T-cell (primary cell): ENCODE measurements at places on chromosomes 2 and 18.

- H3K27me3 ChIP-seq, result peaks cover 3% of the 10 kb centered on the region
- no peak overlapping the region for H3K27ac ChIP-seq
- H3K4me3 ChIP-seq, result no peak overlapping the region
- no peak for DNase-seq
- no peaks in the 10 kb centered on the region for H3K36me3 ChIP-seq
Measured at GRCh38 chr18:4004183-4004829, 450.8 kb downstream of the DLGAP1 start.

- H3K27me3 ChIP-seq, result no peaks in the 10 kb centered on the region
- H3K4me3 ChIP-seq, result no peak overlapping the region
- peaks cover 31% of the 10 kb centered on the region for H3K4me1 ChIP-seq
- no peaks in the 10 kb centered on the region for H3K36me3 ChIP-seq
Measured at GRCh38 chr2:176826356-176826755, 386.2 kb upstream of the HNRNPA3 start.

DNA sequence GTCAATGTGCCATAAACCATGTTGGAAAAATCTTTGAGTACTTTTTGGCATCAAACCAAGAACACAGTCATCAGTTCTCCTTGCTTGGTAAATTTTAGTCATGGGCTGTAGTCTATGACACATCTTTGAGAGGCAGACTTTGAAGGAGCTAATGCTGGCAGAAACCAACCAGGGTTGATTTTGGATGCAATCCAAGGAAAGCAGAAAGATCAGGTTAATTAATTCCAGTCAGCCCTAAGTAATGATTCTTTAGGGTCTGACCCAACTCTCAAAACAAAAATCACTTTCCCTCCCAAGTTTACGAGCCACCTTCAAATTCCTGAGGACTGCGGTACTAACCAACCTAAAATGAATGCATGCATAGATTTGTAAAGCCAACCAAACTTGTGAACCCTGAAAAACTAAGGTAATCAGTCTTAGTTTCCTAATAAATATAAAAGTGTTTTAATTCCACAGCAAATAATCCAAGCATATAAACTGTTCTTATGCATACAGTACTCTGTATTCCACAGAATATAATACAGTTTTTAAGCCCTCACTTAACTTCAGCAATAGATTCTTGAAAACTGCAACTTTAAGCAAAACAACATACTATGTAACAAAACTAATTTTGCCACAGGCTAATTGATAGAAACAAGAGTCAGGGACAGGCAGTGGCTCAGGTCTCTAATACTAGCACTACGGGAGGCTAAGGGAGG is 22.0 kb downstream of the AP1S3 start:
- DNase-seq, result no peak
- H3K4me3 ChIP-seq, result no peak overlapping the region
- no peaks in the 10 kb centered on the region for H3K27me3 ChIP-seq
- no peaks in the 10 kb centered on the region for H3K36me3 ChIP-seq
- H3K4me1 ChIP-seq, result no peaks in the 10 kb centered on the region
- no peak overlapping the region for H3K27ac ChIP-seq

DNA sequence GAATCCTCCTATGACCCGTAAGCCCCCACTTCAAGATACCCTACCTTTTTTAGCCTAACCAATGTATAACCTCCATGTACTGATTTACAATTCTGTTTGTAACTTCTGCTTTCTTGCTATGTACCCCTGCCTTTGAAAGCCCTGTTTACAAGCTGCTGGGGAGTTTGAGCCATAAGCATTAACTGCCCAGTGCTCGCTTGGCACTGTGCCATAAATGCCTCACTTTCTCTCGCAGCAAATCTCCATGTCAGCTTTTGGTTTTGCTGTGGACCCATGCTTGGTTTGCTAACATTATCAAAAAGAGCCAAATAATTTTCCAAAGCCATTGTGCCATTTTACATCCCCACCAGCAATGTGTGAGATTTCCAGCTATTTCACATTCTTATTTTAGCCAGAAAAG is 51.8 kb downstream of the TEX51 start:
- peaks cover 11% of the 10 kb centered on the region for H3K27me3 ChIP-seq
- no peaks in the 10 kb centered on the region for H3K4me1 ChIP-seq
- H3K27ac ChIP-seq, result no peak overlapping the region
- no peak overlapping the region for H3K4me3 ChIP-seq

DNA sequence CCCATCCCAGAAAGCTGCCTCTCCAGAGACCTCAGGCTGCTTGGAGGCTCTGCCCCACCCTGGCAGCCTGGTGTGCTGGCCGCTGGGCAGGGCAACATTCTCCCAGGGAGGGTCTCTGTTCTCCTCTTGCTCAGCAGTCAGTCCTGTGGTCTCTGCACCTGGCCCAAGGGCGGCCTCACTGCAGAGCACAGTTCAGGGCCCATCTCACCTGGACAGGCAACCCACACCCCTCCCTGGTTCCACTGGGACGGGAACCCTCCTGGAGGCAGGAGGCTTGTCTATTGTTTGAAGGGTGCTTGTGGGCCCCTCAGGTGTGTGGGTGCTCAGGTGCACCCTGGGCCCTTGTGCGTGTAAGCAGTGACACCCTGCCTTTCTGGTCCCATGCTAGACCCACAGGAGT is 67.2 kb upstream of the OTOS start:
- peaks cover 52% of the 10 kb centered on the region for H3K27me3 ChIP-seq
- H3K4me1 ChIP-seq, result no peaks in the 10 kb centered on the region
- no peak overlapping the region for H3K4me3 ChIP-seq
- H3K36me3 ChIP-seq, result no peaks in the 10 kb centered on the region
- no peak overlapping the region for H3K27ac ChIP-seq

- H3K4me3 ChIP-seq, result no peak overlapping the region
- no peak for DNase-seq
- H3K4me1 ChIP-seq, result peaks cover 34% of the 10 kb centered on the region
- H3K27ac ChIP-seq, result no peak overlapping the region
Measured at GRCh38 chr18:13311193-13311592, 92.6 kb downstream of the LDLRAD4 start.
